ENCODE measurements at places on chromosomes 6 and 20. TPM values are rescaled to one million over a fixed set of nuclear protein-coding genes. Genes with fewer than 3 reads are reported as not detected.
A peak's percentile ranks its signal among the peaks of the same experiment; 100 is the strongest.

Gene GPX5
- not detected for total RNA-seq

Gene NKX2-4
- total RNA-seq: not detected

GRCh38 chr6:38846844-38847243 is 131.7 kb downstream of the DNAH8 start:
- no peak for DNase-seq

- DNase-seq: peak; percentile 13
These were observed 2.9 kb upstream of the RAB22A start for GRCh38 chr20:58306421-58307261.

- no peak for DNase-seq
These were observed 1.1 kb downstream of the PPP1R18 start for GRCh38 chr6:30685157-30686008.
